Naive thymus-derived CD4-positive, alpha-beta T cell (primary cell): ENCODE measurements at places on chromosomes 2 and 18.

DNA sequence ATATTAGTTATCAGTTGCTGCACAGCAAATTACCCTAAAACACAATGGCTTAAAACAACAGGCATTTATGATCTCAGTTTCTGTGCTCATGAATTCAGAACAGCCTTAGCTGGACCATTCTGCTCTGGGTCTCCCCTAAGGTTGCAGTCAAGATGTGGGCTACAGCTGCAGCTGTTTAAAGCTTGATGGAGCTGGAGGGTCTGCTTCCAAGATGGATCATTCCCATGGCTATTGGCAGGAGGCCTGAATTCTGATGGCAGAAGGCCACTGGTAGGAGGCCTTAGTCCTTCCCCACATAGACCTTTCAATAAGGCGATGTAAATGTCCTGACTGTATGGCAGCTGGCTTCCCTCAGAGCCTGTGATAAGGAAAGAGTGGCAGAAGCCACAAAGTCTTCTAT, 118.6 kb upstream of the SERPINE2 start:
- no peak for DNase-seq

DNA sequence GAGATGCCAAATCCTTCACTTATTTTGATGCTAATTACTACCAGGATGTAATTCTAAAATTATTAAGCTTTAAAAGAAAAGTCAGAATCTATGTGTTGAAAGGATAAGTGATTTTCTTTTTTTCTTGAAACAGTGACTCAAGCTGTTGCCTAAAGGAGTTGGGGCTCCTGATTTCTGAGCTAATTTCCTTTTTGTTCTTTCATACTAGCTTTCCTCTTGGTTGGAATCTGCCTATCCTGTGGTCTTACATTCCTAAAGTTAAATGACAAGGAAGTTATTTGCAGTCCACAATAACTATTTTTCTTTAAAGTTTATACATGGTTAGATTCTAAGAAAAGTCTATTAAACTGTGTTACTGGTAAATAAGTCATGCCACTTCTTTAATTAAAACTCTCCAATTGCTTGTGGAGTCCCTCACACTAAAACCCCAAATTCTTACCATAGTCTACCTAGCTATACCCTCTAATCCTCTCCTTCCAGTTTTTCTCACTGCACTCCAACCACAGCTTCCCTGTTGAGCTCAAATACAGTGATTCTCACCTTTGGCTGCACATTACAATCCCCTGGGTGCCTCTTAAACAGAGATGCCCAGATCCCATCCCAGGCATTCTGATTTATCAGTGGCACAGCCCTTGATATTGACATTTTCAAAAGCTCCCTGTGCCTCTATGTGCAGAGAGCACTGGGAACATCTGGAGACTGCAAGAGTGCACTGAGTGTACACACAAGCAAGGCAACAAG, 63.3 kb upstream of the EFEMP1 start:
- DNase-seq, result no peak

GRCh38 chr2:121037480-121037879, 247.5 kb downstream of the TFCP2L1 start:
- no peak for DNase-seq

GRCh38 chr2:68125821-68126220, 31.9 kb upstream of the PNO1 start:
- DNase-seq, result no peak

DNA sequence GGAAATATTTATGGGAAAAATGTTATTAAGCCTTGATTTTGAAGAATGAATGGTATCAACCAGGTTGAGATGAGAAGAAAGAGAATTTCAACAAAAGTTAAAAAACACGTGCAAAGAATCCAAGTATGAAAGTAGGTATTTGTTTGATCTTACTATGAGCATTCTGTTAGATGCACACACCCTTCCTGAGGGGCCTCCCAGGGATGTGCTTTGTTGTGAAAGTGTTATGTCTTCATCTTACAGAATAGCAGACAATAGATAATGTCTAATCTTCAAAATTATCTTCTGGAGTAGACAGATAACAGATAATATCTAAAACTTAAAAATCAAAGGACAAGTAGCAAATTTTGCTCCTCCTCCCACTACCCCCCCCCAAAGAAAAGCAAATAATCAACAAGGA, 155.2 kb upstream of the COL3A1 start:
- DNase-seq, result no peak

DNA sequence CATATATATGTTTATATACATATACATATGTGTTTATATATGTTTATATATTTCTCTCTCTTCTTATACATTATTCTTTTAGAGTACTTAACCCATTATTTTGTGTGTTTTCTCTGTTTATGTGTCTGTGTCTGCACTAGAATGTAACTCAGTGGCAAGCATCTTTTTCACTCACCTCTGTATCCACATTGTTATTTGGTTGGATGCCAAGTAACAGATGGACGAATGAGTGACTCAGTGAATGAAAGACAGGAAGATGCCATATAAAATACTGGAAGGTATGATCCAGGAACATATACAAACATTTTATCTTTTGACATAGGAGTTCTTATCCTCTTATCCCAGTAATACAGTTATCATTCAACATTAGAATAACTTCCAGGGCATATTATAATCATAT, 684.8 kb downstream of the RNF144A start:
- DNase-seq, result no peak

DNA sequence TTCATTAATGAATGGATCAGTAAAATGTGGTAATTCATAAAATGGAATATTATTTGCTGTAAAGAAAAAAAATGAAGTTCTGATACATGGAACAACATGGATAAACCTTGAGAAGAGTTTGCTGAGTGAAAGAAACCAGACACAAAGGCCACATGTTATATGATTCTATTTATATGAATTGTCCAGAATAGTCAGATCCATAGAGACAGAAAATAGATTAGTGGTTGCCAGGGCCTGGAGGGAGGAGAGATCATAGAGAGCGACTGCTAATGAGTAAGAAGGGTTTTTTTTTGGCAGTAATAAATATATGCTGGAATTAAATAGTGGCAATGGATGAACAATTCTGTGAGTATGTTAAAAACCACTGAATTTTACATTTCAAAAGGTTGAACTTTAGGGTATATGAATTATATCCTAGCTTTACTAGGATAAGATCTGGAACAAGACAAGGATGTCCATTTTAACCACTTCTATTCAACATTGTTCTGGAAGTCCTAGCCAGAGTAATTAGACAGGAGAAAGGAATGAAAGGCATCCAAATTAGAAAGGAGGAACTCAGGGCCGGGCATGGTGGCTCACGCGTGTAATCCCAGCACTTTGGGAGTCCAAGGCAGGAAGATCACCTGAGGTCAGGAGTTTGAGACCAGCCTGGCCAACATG, 48.8 kb downstream of the MAPRE2 start:
- no peak for DNase-seq

DNA sequence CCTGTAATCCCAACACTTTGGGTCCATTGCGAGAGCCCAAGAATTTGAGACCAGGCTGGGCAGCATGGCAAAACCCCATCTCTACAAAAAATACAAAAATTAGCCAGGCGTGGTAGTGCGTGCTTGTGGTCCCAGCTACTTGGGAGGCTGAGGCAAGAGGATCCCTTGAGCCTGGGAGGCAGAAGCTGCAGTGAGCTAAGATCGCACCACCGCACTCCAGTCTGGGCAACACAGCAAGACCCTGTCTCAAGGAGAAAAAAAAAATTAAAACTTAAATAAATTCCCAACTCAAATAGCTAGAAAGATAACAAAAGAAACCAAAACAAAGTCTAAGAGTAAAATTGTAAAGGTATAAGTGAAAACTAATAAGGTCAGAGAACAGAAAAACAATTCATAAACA, 6.2 kb downstream of the ASXL2 start:
- no peak for DNase-seq

DNA sequence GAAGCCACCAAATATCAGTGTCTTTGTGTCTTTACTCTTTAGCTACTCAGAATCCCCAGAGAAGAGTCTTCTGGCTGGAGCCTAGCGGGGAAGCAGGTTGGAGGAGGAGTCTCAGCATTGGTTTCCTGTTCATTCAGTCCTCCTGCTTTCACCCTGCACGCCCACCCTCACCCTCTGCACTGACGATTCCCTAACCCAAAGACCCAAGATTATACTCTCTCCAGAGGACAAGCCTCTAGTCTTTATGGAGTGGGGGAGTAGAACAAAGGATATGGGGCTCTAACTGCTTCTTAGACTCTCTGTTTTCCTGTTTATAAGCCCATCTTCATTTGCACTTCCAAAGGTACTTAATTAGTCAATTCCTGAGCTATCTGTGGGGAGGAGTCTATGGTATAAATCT, 338.8 kb downstream of the AGPS start:
- DNase-seq, result no peak

DNA sequence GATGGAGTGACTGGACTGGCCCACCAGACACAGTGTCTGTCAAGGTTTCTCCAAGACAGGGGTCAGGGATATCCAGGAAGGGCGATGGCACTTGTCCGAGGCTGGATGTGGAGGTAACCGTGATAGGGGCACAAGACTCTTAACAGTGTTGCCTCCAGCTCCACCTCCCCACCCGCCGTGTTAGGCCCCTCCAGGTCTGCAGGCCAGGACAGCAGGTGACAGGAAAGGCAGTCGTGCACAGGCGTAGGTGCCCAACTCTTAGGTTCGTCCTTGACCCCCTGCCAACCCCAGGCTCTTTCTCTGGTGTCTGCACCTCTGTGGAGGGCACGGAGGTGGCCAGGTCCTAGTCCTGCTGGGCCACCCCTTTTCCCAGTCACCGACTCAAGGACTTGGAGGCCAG, 10.1 kb downstream of the ITM2C start:
- DNase-seq, result no peak

GRCh38 chr2:67251741-67252140, 145.4 kb upstream of the ETAA1 start:
- DNase-seq, result no peak

GRCh38 chr18:77107292-77107691, 25.3 kb downstream of the MBP start:
- DNase-seq, result no peak

GRCh38 chr2:124476291-124476690, 451.2 kb downstream of the CNTNAP5 start:
- DNase-seq, result no peak

GRCh38 chr18:5414546-5414945, 119.0 kb upstream of the ZBTB14 start:
- DNase-seq, result no peak

DNA sequence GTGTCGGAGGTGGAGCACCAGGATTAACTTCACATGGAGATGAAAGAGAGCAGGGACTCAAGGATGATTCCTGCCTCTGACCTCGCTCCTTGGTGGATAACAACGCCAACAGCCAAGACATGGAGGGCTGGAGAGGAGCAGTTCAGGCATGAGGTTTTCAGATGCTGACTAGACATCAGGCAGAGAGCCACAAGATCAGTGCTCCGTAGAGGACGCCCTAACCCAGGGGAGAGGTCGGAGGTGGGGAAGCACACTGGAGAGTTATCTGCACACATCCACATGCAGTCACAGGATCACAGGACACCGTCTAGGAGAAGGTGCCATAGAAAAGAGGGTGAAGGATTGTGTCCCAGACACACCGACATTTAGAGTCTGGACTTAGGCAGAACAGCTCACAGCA, 344.3 kb downstream of the EIPR1 start:
- no peak for DNase-seq

DNA sequence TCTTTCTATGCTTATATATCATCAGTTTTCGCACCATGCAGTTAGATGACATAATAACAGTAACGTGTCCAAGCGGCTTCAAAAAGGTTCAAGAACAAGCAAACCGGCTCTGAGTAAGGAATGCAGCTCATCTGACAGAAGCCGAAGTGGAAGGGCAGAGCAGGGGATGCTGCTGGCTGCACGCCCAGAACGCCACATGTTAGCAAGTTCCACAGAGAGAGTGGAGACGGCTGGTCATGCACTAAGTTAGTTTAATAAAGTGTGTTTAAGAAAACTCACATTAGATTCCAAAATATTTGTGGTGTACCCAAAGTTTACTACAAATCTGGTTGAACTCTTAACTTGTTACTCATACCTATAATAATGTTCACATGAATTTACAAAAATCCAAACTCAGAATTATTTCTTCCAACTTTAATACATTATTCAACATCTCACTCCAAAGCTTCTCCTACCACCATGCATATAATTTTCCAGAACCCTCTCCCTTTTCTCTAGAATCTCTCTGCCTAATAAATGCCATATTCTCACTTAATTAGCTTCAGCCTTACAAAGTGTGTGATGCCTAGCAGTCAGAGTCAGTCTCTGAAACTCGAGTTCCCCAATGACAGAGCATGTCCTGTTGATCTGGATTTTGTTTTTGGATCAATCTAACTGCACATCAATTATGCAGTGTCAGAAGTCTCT, 170.0 kb downstream of the DNAH7 start:
- no peak for DNase-seq

DNA sequence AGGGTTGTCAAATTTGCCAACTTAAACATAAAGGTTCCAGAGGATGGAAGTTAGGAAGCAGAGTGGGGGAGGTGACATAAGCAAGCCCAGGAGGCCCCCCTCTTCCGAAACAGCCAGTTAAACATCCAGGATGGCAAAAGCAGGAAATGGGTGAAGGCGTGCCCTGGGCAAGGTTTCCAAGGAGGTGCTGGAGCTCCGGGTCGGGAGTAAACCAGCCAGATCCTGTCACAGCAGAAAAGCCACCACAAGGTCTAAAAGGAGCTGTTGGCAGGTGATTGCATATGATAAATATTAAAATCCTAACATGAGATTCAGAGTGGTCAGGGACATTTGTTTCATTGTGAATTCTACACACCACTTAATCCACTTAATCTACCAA, 572.2 kb upstream of the SALL3 start:
- DNase-seq, result no peak

GRCh38 chr2:158598862-158599517, 142.2 kb downstream of the PKP4 start:
- DNase-seq, result no peak

DNA sequence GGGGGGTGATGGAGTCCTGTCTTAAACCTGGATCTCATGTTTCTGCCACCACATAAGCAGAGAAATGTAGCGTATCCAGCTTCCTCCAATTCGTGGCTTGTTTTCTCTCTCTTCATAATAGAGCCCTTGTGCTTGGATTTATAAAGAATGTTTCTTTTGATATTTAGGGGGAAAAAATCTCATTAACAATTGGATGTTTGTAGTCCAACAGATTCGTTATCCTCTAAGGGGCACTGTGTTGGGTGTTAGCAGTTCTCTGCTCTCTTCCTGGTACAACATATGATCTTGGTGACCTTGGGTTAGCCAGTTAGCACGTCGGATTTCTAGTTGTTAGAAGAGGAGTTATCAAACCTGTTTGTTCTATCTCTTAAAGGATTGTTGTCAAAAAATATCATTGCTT, 127.8 kb downstream of the FMNL2 start:
- DNase-seq, result no peak

DNA sequence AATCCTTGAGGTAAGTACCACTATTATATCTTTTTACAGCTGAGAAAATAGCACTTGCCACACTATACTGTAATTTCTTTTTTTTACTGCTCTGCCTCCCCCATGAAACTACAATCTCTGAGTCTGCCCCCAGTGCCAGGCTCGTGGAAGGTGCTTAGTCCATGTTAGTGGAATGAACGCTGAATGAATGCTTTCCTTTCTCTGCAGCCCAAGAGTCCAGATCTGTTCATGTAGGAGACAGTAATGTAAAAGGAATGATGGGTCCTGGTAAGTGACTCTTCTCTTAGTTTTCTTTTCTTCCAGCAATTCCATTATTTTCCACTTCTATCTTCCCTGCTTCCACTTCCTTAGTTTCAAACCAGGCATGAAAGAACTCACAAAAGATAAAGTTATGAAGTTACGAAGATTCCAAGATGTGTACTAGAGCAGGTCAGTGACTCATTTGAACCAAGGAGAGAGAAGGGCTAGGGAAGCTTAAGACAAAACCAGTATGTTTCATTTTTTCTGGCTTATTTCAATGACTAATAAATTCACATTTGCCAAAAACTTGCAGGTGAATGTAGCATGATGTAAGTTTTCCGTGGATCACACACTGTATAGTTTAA, 46.0 kb downstream of the ARHGEF33 start:
- DNase-seq, result no peak
